ENCODE measurements at places on chromosomes 2 and 18.

DNA sequence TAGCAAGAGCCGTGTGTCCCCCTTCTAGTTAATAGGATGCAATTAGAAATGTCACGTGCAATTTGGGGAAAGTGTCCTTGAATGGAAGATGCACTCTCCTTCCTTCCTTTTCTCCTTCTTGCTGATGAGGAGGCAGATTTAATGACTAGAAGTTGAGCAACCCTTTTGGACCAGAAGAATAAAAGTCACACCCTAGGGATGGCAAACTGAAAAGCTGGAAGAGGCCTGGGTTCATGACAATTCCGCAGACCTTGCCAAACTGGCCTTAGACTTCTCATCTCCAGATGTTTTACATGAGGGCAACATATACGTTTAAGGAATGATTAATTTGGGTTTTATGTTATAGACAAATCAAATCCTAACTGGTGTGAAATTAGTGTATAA, 38.6 kb upstream of the NCOA1 start:
- DNase-seq = no peak

DNA sequence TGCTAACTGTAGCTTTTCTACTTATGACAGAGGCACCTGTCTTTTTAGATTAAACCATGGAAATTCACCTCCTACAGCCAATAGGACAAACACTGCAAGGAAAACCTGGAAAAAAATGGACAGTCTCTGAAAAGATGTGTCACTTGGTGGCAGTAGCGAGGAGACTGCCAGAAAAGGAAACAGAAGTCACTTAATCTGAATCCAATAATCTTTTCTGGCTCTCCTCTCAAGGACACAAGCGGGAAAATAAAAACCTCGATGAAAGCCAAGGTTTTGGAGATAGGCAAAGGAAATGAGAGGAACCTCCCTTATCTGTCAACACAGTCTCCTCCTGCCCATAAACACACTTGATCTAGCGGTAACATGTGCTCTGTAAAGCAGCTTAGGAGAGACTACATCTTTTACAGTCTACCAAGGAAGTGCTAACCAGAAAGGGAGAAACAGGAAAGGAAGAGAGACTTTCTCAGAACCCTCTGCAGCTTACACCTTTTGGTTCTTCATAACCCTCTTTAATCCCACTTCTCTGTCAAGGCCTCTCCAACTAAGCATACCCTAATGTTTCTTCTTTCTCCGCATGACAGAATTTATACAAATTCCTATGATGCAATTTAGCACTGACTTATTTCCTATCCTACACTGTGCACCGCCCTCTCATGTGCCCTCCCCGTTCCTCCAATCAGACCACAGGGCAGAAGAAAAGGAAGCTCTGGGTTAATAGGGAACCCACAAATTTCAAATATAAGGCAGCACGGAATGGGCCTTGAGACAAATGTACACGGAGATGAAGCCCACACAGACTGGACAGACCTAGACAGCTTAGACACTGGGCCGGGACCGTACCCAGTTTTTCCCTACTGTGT, 52.8 kb downstream of the CLASP1 start:
- peak; percentile 39 for DNase-seq

GRCh38 chr2:181058378-181059269, 78.2 kb downstream of the UBE2E3 start:
- DNase-seq = no peak

- DNase-seq = no peak
These were observed 112.2 kb downstream of the OSBPL6 start for GRCh38 chr2:178306352-178307073.

- peak; percentile 9 for DNase-seq
These were observed 37.4 kb upstream of the GPC1 start for GRCh38 chr2:240397924-240398645.

DNA sequence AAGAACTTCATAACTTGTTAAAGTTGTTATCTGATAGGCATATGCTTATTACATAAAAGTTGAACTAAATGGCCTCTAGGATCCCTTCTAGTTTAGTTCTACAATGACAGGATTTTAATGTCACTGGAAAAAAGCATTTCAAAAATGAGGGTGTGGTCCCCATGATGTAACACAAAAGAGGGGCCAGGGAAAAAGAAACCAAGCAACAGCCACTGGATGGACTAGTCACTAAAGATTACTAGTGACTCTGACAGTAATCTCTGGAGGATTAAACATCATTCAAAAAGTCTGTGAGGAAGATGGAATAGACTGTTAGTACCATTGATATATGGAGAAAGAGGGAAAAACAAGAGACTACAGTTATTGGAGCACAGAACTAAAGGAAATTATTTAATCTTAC, 22.6 kb downstream of the SEPTIN10 start:
- DNase-seq = no peak

GRCh38 chr2:20590704-20591515, 60.0 kb downstream of the HS1BP3 start:
- DNase-seq = peak; percentile 23

- no peak for DNase-seq
These were observed 120.5 kb downstream of the MYO5B start for GRCh38 chr18:50074404-50074803.

DNA sequence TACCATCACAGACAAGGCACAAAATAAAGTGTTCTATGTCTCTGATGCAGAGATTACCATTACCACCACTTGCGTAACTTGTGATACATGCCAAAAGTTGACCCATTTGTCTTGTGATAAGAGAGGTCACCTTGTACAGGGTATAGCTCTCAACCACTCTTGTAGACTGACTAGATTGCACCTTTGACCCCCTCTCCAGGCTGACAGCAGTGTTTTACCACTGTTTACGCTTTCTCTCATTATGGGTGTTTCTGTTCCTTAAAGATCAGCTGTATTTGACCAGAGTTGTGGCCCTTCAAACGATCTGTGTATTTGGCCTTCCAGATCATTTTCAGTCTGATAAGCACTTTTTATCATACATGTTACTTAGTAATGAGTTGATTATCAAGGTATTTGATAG, 215.7 kb upstream of the HNMT start:
- no peak for DNase-seq

GRCh38 chr2:207286106-207286505, 120.4 kb upstream of the KLF7 start:
- no peak for DNase-seq
